ENCODE measurements at places on chromosomes 12 and 14.

- DNase-seq, result no peak
Measured at GRCh38 chr12:121090586-121091514, 41.8 kb upstream of the P2RX7 start.

DNA sequence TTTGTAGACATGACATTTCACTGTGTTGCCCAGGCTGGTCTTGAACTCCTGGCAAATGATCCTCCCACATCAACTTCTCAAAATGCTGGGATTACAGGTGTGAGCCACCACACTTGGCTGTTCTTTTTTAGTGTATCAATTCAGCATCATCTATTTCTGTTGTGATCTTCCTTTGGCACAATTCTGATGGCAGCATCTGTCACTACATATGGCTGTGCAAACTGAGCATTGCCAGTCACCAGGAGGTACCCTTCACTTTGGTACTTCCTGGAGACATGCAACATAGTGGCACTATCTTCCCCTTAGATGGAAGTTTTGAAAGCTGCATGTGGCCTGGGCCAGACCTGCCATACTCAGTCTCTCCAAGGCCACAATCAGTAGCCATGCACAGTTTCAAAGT, 467.1 kb upstream of the TMPO start:
- DNase-seq, result no peak

DNA sequence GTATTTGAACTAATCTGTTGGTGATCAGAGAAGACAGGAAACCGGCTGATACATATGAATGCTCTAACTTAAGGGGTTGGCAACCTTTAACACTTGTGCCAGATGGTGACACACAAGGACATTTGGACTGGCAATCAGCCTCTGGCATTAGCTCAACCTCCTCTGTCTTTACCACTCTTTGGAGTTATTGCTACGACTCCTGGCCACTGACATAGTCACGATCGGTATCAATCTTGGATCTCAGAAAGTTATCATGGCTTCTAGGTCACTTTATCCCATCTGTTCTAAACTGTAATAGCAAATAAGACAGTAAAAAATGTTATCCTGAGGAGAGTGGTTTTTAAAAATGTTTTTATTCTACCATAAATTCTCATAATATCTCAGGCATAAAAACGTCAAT, 575.2 kb upstream of the MDGA2 start:
- DNase-seq, result no peak

- no peak for DNase-seq
Measured at GRCh38 chr12:55659486-55660385, 23.0 kb downstream of the OR10P1 start.

GRCh38 chr12:84508851-84509260, 403.7 kb downstream of the SLC6A15 start:
- DNase-seq, result no peak

All from stimulated activated naive CD8-positive, alpha-beta T cell treated with anti-CD3 and anti-CD28 coated beads, Interleukin-15, amount 100 ng/mL, for 72 hours (primary cell).